ENCODE measurements at places on chromosomes 3 and 15.

DNA sequence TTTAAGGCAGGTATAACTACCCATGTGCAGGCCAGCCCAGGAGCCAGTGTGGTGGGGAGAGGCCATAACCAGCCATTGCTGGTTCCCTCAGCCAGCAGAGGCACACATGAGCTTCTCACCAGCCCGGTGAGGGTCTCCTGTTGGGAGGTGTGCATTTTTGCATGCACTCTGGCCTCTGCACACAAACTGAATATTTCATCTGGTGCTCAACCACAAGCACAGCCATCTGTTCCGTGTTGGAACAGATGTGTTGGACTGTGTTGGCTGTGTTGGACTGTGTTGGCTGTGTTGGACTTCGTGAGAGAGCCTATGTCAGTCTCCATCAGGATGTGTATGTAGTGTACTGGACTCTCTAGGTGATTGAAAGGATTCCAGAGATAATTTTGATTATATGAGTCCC, 67.2 kb downstream of the RPL39L start:
- no peak for DNase-seq

GRCh38 chr15:49620199-49620598, 419 bp downstream of the FAM227B start:
- DNase-seq: no peak

DNA sequence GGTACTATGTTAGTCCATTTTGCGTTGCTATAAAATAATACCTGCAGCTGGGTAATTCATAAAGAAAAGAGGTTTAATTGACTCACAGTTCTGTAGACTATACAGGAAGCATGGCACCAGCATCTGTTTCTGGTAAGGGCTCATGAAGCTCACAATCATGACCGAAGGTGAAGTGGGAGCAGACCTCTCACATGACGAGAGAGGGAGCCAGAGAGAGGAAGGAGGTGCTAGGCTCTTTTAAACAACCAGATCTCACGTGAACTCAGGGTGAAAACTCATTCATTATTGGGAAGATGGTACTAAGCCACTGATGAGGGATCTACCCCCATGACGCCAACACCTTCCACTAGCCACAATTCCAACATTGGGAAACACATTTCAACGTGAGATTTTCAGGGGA, 301.7 kb upstream of the MDFIC2 start:
- no peak for DNase-seq

GRCh38 chr3:51580418-51580817, 41.9 kb downstream of the RAD54L2 start:
- DNase-seq: no peak

DNA sequence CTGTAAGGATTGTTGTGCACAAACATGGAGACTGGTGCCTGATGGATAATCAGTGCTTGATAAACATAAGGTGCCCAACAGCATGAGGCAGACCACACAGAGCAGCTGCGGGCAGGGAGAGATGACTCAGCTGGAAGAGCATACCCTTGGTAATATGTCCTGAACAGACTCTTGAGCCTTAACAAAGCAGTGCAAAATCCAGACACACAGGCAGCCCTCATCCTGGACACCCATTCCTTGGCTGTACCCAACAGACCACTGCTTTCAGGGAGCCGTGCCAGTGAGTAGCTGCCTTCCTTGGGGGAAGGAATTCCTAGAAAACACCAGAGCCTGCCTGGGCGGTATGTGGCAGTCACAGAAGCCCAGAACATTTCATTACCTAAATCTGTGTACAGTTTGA, 156.2 kb downstream of the CLSTN2 start:
- DNase-seq: no peak

DNA sequence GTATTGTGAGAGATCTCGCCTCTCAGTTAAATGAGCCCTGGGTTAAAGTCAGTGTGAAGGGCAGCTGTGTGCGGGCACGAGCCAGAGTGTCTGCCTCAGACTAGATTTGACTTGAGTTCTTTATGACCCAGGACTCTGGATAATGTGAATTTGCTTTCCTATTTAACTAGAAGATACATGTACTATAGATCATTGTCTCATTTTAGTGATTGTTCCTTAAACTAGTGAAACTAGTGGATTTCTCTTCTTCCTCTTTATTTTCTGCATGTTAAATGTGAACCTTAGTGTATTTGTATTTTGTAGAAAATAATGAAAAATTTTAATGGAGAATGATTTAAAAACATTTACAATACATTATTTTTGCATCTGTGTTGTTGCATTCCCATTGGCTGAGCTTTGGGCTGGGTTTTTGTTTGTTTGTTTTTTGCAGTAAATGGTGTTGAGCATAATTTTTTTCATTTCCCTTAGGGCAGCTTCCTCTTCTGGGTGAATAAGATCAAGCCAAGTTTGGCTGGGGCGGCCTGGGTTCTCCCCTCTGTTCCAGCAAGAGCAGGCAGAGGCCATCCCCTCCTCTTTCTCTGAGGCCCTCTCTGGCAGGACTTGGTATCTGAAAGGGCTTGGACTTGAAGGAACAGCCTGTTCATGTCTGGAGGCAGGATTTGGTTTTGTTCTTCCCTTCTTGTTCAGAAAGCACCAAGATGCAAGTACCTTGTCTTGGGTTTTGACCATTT, 15.0 kb downstream of the GCSAM start:
- no peak for DNase-seq

GRCh38 chr3:33786565-33787327, 11.7 kb upstream of the PDCD6IP start:
- DNase-seq: no peak

DNA sequence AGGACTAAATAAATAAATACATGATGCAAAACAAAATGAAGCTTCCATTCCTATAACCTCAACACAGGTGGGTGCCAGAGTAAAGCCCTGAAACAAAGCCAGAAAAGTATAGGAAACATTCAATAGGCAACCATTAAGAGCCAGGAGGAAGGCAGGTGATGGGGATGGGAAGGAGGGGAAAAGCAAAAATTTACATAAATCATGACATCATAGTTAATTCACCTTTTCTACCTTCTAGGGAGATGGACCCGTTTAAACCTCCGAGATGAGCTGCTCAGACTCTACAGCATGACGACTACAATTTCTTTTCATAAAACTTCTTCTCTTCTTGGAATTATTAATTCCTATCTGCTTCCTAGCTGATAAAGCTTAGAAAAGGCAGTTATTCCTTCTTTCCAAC, 27.9 kb downstream of the TM4SF4 start:
- DNase-seq: no peak

DNA sequence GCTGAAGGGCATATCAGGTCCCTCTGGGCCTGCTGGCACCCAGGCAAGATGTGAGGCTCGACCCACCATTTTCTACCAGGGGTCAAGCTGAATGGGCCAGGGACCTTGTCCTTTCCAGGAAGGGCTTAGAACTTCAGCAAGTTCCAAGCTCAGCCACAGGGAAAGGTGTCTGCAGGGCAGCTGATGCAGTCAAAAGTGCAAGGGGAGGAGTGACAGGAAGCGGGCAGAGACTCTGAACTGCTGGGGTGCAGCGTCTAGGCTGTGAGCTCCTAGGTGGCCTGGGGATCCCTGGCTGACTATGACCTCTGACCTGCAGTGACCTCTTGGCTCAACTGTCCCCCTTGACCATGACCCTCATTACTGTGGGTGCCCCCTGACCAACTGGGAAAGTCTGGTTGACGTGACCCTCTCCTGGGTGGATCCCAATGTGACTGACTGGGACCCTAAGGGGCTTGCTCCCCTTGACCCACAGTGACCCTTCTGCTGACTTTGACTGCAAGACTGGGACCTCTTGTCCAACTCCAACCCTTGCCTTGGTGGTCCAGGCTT, 14.4 kb upstream of the SEC13 start:
- DNase-seq: no peak

- DNase-seq: no peak
These were observed 33.2 kb upstream of the SECISBP2L start for GRCh38 chr15:49079340-49080039.

- DNase-seq: no peak
These were observed 64.9 kb downstream of the COL8A1 start for GRCh38 chr3:99702953-99703943.

DNA sequence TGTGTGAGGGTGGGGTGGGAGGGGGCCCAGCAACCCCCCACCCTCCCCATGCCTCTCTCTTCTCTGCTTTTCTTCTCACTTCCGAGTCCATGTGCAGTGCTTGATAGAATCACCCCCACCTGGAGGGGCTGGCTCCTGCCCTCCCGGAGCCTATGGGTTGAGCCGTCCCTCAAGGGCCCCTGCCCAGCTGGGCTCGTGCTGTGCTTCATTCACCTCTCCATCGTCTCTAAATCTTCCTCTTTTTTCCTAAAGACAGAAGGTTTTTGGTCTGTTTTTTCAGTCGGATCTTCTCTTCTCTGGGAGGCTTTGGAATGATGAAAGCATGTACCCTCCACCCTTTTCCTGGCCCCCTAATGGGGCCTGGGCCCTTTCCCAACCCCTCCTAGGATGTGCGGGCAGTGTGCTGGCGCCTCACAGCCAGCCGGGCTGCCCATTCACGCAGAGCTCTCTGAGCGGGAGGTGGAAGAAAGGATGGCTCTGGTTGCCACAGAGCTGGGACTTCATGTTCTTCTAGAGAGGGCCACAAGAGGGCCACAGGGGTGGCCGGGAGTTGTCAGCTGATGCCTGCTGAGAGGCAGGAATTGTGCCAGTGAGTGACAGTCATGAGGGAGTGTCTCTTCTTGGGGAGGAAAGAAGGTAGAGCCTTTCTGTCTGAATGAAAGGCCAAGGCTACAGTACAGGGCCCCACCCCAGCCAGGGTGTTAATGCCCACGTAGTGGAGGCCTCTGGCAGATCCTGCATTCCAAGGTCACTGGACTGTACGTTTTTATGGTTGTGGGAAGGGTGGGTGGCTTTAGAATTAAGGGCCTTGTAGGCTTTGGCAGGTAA, 8.1 kb downstream of the FAM131A start:
- no peak for DNase-seq

- no peak for DNase-seq
These were observed 86.9 kb downstream of the ATP1B3 start for GRCh38 chr3:141963301-141963700.

DNA sequence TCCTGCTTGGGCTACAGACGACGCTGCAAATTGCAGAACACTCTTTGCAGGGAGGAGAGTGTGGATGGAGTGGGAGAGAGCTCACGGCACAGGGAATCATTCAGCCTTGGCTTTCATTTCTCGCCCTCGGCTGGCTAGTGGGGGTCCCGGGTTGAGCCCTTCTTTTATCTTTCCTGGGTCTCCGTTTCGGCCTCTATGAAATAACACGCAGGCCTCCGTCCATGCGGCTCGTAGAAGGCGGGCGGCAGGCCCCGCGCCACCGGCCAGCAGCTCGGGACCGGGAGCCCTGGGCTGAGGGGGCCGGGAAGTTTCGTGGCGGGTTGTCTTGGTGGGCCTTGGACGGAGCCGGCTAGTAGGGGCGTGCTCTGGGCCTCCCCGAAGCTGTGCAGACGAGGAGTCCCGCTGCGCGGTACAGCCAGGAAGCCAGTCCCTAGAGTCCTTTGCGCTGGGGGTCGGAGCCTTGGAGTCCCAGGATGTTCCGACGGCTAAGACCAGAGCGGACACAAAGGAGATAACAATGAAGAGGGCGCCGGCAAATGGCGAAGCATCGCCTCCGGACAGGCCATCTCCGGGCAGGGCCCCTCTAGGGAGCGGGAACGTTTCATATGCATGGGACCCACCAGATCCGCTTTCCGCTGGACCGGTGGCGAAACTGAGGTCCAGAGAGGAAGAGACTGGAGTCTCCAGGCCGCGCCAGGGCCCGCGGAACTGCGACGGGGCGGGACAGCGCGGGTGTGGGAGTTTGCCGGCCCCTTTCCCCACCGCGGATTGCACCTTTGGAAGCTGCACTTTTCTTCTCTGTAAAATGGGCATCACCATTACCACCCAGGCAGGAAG, 4.3 kb downstream of the RNU6-1 start:
- DNase-seq: no peak

GRCh38 chr3:19190602-19191001, 42.3 kb downstream of the KCNH8 start:
- no peak for DNase-seq

Data from cortex of kidney (tissue), 1 donor.